Activated naive CD8-positive, alpha-beta T cell treated with anti-CD3 and anti-CD28 coated beads, Interleukin-2, amount 10 ng/mL, durations not matched to agents 7 days and 5 days (primary cell): ENCODE measurements at places on chromosomes 11 and 22. TPM values are rescaled to one million over a fixed set of nuclear protein-coding genes. Genes with fewer than 3 reads are reported as not detected.
A peak's percentile ranks its signal among the peaks of the same experiment; 100 is the strongest.

UCP3 gene
- total RNA-seq, result 4.0 TPM

ARHGAP8 gene
- 2.9 TPM for total RNA-seq

IGLL5 gene
- total RNA-seq, result not detected

CENPM gene
- 45.4 TPM for total RNA-seq

GRIK4 gene
- not detected for total RNA-seq

KCTD17 gene
- 28.1 TPM for total RNA-seq

FGF4 gene
- total RNA-seq, result not detected

KRTAP5-7 gene
- not detected for total RNA-seq

CARD16 gene
- 83.7 TPM for total RNA-seq

ANKK1 gene
- total RNA-seq, result 2.4 TPM

DNA sequence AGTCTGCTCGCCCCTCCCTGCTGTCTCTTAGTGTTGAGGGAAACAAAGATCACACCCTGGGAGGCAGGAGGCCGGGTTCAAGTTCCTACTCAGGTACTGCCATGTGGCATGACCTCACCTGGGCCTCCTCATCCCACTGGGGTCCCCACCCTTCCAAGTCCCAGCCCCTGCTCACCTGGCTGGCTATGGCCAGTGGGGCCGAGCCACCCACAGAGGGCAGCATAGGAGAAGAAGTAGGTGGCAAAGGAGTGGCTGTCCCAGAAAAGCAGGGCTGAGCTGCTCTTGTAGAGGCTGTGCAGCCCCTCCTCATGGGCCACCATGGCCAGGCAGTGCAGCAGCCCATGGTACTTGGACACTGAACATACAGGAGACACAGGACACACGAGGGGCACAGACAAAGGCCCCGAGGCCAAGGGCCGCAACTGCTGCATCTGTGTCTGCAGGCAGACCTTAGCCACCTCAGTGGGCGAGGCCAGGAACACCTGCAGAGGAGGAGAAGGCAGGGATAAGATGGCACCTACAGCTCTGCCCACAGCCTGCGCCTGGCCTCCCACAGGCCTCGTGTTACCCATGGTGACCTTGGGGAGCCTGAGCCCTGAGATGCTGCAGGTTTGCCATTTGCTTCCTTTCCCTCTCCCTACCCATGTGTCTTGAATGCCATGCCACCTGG lies 50.6 kb upstream of the MPEG1 start:
- H3K27ac ChIP-seq, result no peak overlapping the region
- no peak for DNase-seq
- H3K27me3 ChIP-seq, result no peaks in the 10 kb centered on the region
- no peaks in the 10 kb centered on the region for H3K36me3 ChIP-seq

GRCh38 chr11:10975287-10975721 lies 117.5 kb upstream of the ZBED5 start:
- no peak for DNase-seq
- H3K27me3 ChIP-seq, result peaks cover 22% of the 10 kb centered on the region
- peaks cover 2% of the 10 kb centered on the region for H3K4me1 ChIP-seq
- H3K27ac ChIP-seq, result no peak overlapping the region
- no peak overlapping the region for H3K4me3 ChIP-seq

- peak; percentile 67 for DNase-seq
- H3K4me1 ChIP-seq, result peaks cover 23% of the 10 kb centered on the region
- peak overlapping the region; percentile 90 for H3K27ac ChIP-seq
- H3K27me3 ChIP-seq, result no peaks in the 10 kb centered on the region
These were observed 13.9 kb upstream of the TXNRD2 start for GRCh38 chr22:19955241-19956128.

- H3K36me3 ChIP-seq, result no peaks in the 10 kb centered on the region
- no peak overlapping the region for H3K4me3 ChIP-seq
- peaks cover 6% of the 10 kb centered on the region for H3K27me3 ChIP-seq
These were observed 86.6 kb upstream of the FGF3 start for GRCh38 chr11:69905611-69906452.

DNA sequence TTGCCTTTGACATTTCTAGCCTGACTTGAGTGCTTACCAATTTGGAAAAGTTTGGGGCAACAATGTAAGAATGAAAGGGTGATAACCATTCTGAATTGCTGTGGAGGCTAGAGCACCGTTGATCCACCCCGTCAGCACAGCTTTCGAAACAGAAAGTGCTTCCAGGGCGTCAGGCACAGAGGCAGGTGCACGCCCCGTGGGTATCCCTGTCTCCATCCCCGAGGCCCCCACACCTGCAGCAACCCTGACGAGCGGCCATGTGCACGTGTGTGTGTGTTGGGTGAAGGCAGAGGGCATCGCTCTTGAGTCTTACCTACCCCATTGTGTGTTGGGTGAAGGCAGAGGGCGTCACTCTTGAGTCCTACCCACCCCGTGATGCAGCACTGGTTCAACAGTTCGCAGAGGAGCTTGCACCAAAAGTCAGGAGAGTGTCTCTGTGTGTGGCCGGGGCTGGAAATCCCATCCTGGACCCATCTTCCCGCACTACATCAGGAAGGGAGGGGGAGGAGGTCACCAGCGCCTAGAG lies 404.5 kb downstream of the BRD1 start:
- no peak overlapping the region for H3K4me3 ChIP-seq
- no peaks in the 10 kb centered on the region for H3K27me3 ChIP-seq
- no peak for DNase-seq
- H3K4me1 ChIP-seq, result no peaks in the 10 kb centered on the region
- H3K27ac ChIP-seq, result no peak overlapping the region

DNA sequence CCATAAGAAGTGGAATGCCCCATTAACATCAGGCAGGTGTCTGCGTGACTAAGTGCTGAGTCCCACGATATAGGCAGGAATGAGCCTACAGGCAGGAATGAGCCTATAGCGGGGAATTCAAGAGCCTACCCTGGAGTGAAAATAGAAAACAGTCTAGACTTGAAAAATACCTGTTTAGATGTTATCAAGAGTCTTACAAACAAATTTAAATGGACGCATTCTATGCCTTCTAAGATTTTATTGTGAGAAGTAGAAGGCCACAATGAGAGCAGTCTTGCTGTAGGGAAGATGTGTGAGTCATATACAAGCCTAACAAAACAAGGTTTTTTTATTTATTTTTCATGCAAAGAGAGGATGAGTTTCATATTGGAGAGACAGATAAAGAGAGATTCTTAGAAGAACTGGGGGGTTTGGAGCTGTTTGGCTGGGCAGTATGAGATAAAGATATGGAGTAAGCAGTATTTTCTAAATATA lies 200.8 kb upstream of the ZC3H12C start:
- H3K36me3 ChIP-seq, result no peaks in the 10 kb centered on the region
- H3K27ac ChIP-seq, result no peak overlapping the region
- H3K27me3 ChIP-seq, result peaks cover 2% of the 10 kb centered on the region
- H3K4me3 ChIP-seq, result no peak overlapping the region

- no peaks in the 10 kb centered on the region for H3K36me3 ChIP-seq
- no peak for DNase-seq
- no peak overlapping the region for H3K4me3 ChIP-seq
- H3K27me3 ChIP-seq, result peaks cover 14% of the 10 kb centered on the region
- H3K27ac ChIP-seq, result no peak overlapping the region
These were observed 29.7 kb upstream of the ANO1 start for GRCh38 chr11:70048279-70049024.

- H3K27me3 ChIP-seq, result peaks cover 28% of the 10 kb centered on the region
- H3K36me3 ChIP-seq, result no peaks in the 10 kb centered on the region
- no peak overlapping the region for H3K4me3 ChIP-seq
- DNase-seq, result peak; percentile 49
- no peak overlapping the region for H3K27ac ChIP-seq
- peaks cover 17% of the 10 kb centered on the region for H3K4me1 ChIP-seq
These were observed 10.5 kb upstream of the RPS19BP1 start for GRCh38 chr22:39543095-39543494.

- no peak for DNase-seq
- no peaks in the 10 kb centered on the region for H3K4me1 ChIP-seq
- no peak overlapping the region for H3K4me3 ChIP-seq
- H3K27me3 ChIP-seq, result peaks cover 2% of the 10 kb centered on the region
- no peak overlapping the region for H3K27ac ChIP-seq
- no peaks in the 10 kb centered on the region for H3K36me3 ChIP-seq
These were observed 30.9 kb downstream of the KCNC1 start for GRCh38 chr11:17765356-17766072.

DNA sequence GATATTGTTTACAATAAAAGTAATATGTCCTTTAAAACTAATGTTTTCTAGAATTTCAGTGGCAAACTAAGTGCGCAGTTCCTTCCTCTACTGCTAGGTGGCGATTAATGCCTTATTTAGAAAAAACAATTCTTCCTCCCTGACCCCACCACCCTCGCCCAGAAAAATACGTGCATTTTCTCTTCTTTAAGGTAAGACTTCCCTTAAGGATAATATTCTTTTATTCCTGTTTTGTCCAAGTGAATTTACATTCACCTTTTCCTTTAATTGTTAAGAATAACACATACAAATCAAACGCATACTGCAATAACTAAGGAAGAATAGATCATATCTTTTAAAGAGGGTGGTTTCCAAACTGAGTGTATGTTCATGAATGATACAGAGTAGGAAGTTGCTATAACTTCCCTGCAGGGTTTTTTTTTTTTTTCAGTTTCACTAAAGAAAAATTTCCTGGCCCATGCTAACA lies 17.0 kb upstream of the PSMA1 start:
- peak overlapping the region; percentile 73 for H3K4me3 ChIP-seq
- H3K4me1 ChIP-seq, result peaks cover 24% of the 10 kb centered on the region
- H3K27ac ChIP-seq, result no peak overlapping the region
- H3K36me3 ChIP-seq, result peaks cover 14% of the 10 kb centered on the region
- no peak for DNase-seq
- no peaks in the 10 kb centered on the region for H3K27me3 ChIP-seq

DNA sequence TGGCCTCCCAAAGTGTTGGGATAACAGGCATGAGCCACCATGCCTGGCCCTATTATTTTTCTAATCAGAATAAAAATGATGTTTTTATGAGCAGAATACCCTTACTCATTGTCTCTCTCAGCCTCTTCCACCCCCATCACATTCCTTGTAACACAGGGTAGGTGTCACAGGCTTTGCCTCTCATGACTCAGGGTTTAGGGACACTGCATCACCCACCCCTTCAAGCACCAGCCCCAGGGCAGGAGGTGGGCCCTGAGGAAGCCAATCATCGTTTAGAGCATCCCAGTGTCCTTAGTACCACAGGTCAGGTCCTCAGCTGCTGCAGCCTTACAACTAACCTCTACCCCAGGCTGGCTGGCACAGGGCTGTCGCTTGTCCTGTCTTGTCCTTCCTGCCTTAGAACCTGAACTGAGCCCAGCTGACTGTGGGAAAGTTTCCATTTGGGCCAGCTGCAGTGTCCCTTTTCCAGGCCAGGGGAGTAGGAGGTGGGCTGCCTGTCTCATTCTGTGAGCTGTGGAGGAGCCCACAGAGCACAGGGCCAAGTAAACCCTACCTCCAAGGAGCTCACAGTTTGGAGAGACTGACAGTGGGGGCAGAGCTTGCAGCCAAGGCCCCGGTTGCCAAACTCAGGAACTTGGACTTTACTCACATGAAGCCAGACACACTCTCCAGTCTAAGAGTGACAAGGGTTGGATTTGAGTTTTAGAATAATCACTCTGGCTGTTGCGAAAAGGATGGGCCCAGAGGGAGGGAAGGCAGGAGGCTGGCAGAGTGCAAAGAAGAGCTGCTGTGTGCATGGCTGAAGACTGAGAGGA lies 19.5 kb upstream of the UVRAG start:
- no peak overlapping the region for H3K4me3 ChIP-seq
- H3K36me3 ChIP-seq, result no peaks in the 10 kb centered on the region
- DNase-seq, result no peak
- no peaks in the 10 kb centered on the region for H3K27me3 ChIP-seq

- DNase-seq, result no peak
- no peaks in the 10 kb centered on the region for H3K4me1 ChIP-seq
- H3K4me3 ChIP-seq, result no peak overlapping the region
These were observed 47.3 kb upstream of the SLC5A1 start for GRCh38 chr22:31995807-31996206.

DNA sequence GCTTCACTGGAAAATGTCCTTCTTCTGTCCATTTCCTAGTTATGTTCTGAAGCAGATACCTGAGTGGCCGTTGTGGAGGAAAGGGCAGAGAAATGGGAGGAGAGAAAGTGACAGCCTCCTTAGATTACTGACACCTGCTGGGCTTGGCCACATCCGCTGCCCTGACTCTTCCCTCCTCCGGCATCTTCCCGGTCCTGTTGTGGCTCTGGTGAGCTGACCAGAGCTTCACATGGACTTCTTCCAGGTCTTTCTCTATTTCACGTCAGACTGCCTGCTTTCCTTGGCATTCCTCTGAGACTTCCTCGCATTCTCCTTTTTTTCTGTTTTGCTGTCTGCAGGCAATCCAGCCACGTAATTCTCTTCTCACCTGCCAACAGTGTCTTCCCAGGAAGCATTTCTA lies 138.7 kb upstream of the E2F8 start:
- DNase-seq, result no peak
- H3K4me3 ChIP-seq, result no peak overlapping the region
- no peaks in the 10 kb centered on the region for H3K4me1 ChIP-seq
- no peak overlapping the region for H3K27ac ChIP-seq

DNA sequence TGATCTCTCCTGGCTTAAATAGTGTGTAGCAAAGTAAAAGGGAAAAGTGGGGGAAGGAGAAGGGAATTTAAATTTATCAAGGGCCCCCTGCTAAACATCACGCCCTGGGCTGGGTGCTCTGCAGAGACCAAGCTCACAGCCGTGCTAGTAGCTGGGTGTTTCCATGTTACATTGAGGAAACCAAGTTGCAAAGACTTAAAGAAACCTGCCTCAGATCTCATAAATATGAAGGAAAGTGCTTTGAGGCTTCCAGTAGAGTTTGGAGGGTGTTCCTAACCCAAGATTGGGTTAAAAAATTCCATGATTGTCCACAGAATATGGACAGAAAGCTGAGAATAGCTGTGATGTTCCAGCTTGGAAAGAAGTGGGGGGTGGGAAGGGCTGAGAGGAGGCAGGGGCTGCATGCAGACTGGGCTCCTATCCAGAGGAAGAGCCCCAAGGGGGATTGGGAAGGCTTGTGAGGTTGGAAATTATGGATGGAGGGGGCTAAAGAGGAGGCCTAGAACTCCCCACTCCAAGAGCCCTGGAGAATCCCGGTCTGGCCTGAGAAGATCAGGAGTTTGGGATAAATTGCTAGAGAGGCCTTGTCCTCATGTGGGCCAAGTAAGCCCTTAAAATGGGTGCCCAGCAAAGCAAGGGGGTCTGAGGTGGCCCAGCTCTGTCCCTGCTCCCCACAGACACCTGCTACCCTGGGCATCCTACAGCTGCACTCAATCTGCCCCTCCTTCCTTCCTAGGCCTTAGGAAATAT lies 25.0 kb upstream of the OAF start:
- peak; percentile 12 for DNase-seq
- no peak overlapping the region for H3K27ac ChIP-seq
- H3K36me3 ChIP-seq, result no peaks in the 10 kb centered on the region
- peaks cover 16% of the 10 kb centered on the region for H3K27me3 ChIP-seq
- H3K4me3 ChIP-seq, result no peak overlapping the region

- DNase-seq, result no peak
- peaks cover 13% of the 10 kb centered on the region for H3K36me3 ChIP-seq
- H3K4me1 ChIP-seq, result peaks cover 22% of the 10 kb centered on the region
- H3K27me3 ChIP-seq, result no peaks in the 10 kb centered on the region
These were observed 55.9 kb downstream of the PPP6R2 start for GRCh38 chr22:50398831-50399648.

GRCh38 chr11:32115446-32115845 lies 24.6 kb downstream of the RCN1 start:
- no peak for DNase-seq
- H3K4me1 ChIP-seq, result no peaks in the 10 kb centered on the region
- no peak overlapping the region for H3K4me3 ChIP-seq

GRCh38 chr11:110513846-110514437 lies 84.2 kb downstream of the FDX1 start:
- no peak overlapping the region for H3K27ac ChIP-seq
- DNase-seq, result no peak
- H3K4me1 ChIP-seq, result no peaks in the 10 kb centered on the region
- no peaks in the 10 kb centered on the region for H3K36me3 ChIP-seq
- H3K27me3 ChIP-seq, result peaks cover 2% of the 10 kb centered on the region
